ENCODE measurements at places on chromosomes 2 and 18.

DNA sequence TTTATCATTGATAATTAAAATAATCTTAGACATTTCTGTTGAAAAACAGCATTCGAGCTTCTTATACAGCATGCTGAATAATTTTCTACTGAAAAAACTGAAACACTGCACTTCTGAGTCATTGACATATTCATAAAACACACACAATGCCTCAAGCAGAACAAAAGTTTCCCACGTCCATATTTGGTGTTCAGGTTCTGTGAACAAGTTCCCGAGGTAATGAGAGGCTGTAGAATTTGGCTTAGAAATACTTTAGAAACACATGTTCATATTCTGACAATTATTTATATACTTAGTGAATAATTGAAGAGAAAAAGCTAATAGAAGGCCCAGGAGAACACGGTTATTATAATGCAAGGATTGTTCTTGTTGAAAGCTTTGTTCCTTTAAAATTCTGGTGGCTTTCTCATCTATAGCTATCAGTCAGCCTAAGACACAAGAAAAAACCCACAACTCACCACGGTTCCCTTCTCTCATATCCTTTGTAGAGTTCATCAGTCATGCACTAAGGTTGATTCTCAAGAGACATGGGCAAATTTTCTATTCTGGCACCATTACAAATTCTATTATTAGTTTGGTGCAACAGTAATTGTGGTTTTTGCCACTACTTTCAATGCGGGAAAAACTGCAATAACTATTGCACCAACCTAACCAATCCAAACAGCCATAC lies 194.4 kb downstream of the TMX3 start:
- DNase-seq = no peak

GRCh38 chr2:134314202-134314601 lies 60.3 kb downstream of the MGAT5 start:
- DNase-seq = no peak

DNA sequence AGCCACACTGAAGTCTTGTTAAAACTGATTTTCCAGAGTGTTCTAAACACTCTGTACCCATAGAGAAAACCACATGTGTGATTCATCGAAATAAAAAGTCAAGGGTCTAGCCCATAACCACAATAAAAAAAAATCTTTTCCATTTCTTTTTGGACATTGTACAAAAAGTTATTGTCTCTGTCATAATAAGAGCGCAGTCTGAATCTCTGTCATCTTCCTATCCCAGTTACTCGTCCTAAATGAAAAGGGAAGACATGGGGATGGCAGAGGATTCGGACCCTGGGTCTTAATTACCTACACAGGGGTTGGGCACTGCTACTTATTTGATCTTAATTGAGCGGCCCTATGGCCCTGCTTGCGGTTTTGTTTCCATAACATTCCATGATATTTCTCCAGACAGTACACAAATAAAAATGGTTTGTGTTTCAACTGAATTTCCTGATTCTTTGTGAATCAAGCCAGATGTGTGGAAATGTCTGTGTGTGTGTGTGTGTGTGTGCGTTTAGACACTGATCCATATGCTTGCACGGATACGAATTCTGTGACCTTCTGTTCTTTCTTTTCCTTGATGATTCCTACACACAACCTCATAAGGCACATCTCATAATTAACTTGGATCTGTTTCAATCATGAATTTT lies 133.4 kb upstream of the SPATS2L start:
- DNase-seq = no peak

DNA sequence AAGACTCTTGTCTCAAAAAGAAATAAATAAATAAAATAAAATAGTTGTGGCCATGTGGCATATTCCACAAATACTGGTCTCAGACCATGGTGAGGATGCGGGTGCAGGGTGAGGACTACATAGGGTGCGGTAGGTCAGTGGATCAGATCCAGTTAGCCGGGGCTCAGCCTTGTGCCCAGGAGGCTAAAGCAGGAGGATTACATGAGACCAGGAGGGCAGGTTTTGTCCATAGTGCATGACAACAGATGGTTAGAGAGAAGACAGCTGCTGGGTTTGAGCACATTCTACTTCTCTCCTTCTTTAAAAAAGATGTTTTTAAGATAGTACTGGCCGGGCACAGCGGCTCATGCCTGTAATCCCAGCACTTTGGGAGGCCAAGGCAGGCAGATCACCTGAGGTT lies 12.8 kb upstream of the PSD4 start:
- DNase-seq = no peak

DNA sequence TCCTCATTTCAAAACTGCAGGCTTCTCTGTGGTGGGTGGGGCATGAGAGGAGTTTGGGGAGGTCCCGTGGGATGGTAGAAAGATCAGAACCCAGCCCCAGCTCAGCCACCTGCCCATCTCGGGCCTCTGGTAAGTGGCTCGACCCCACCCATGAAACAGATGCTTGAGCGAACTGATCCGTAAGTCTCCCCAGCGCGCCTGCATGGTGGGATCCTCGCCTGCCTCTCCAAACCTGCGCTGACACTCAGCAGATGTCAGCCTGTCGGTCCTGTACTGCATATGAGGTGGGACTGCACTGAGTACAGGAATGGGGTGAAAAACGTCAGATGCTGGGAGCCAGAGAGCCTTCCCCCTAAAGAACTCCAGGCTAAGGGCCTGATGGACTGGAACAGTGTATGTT lies 15.9 kb upstream of the RPL31 start:
- no peak for DNase-seq

- no peak for DNase-seq
Measured at GRCh38 chr2:219086196-219086595, 25.5 kb upstream of the IHH start.

GRCh38 chr18:2656237-2656980 lies 883 bp downstream of the SMCHD1 start:
- DNase-seq = peak; percentile 48

GRCh38 chr2:71948781-71949536 lies 198.7 kb downstream of the CYP26B1 start:
- DNase-seq = no peak

- DNase-seq = no peak
Measured at GRCh38 chr2:19312949-19313348, 45.5 kb downstream of the OSR1 start.

DNA sequence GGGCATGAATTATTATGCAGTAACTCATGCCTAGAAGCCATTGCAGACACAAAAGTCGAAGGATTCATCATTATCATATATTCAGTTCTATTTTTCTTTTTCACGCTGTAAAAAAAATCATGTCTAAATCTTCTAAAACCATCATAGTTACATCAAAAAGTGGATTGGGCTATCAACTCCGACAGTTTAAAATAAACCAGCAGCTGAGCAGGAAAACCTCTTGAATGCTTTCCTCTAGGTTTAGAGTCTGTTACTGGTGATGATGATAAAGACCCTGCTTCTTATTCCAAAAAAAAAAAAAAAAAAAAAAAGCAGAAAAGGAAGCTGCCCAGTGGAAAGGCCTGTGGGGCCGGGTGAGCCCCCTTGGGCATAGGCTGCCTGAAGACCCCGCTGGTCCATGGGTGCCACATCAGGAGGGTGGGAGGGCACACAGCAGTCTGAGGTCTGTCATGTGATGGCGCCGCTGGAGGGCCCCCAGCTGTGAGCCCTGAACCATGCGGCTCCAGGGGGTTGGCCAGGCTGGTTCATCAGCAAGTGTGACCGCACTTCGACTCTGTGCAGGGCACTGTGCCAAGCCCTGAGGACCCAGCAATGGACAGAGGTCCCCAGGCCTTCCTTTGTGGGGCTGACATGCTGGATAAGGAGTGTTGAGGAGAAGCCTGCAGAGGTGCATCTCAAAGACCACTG lies 199.6 kb downstream of the EIPR1 start:
- DNase-seq = no peak

DNA sequence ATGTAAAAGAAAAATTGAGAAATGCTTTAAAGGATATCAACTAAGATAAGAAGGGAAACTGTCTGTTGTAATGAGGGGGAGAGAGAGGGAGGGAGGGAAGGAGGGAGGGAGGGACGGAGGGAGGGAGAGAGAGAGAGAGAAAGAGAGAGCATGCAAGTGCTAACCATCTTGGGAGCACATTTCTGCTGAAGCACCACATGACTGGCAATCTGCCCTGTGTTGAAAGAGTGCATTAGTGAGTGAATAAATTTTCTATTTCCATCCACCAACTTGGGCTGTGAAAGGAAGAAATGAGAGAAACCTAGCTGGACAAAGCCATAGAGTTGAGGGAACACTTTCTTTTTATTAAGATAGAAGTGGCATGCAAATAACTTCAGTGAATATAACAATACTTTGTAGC lies 110.7 kb downstream of the TMX3 start:
- DNase-seq = no peak

DNA sequence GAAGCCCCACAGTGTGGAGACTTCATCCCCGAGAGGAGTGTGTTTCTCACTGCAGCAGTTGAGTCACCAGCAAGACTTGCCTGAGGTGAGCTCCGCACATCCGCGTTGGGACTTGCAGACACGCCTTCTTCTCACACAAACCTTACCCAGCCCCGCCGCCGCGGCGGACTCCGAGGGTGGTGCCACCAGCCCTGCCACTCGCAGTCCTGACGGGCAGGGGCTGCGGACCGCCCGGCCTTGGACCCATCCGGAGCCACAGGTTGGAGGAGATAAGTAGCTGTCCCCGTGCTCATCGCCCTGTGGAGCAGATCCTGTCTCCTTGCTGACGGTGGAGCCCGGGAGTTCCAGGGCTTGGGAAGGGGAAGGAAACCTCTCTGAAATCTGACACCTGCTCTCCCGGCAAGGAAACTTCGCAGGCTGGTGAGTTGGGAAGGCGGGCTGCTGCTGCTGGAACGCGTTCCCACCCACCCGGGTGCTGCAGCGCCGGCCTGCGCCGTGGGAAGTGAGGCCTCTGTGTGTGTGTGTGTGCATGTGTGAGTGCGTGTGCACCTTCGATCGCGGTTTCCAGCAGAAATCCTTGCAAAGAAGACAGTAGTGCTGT lies at the start of gene RAB27B:
RAB27B (plus strand) TSS at position 197 of the 601 bp plus-strand sequence. CDS start 49,109 bp downstream, outside the sequence.
- peak; percentile 13 for DNase-seq

DNA sequence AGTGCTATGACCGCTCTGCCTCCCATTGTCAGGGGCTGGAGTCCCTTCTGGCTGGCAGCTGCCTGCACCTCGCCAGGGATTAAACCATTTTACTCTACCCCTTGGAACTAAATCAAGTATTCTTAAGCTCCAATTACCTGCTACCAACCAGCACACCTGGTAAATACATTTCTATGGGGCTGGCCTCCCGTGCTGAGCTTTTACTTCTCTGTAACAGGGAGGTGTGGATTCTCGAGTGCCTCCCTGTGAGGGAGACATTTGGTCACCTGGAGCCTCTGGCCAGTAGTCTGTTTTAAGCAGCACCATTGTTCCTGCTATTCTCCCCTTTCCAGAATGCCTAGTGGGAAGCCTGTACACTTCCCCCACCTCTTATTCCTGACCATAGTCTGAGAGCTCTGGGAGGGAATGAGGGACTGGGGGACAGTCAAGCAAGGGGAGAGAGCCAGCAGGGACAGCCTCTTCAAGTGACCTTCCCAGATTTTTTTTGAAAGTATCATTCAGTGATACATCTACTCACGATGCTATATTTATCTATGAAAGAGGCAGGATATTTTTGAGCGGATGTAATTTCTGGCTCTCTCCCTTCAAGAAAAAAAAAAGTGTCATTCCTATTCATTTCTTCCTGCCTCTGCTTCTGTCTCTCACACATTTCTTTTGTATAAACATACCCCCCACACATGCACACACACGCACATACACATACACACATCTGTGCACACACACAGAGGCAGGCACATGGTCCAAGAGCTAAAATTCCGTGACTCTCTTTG lies 112.8 kb downstream of the CAPN13 start:
- DNase-seq = no peak

DNA sequence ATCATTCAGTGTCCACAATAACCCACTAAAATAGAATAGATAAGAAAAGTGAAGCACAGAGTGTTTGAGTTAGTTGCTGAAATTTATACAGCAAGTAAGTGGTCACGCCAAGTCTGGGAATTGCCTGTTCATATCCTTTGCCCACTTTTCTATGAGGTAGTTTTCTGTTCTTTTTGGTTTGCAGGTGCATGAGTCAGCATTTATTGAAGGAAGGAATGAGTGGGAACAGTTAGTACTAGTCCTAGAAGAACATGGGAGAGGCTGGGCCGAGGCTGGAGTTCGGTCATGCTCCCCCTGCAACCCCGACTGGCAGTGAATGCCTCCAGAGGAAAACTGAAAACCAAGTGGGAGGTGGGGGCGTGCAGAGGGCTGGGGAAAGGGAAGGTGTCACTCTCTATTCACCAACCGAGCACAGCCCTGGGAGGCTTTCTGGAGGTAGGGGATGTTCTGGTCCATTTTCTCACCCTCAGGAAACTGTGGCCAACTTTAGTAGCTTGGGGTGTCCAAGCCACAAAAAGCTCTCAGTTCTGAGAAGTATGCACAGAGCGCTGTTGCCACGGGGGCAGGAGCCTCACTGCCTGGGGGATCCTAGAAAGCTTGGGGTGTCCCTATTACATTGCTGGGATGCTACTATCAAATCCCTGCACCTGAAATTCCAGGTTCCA lies 41.4 kb downstream of the FOSL2 start:
- DNase-seq = no peak

GRCh38 chr2:213696442-213696841 lies 412.2 kb downstream of the SPAG16 start:
- no peak for DNase-seq

Data from HuH-7.5 (cell line).